Jurkat, Clone E6-1 (cell line): ENCODE measurements at places on chromosomes 4 and X.

DNA sequence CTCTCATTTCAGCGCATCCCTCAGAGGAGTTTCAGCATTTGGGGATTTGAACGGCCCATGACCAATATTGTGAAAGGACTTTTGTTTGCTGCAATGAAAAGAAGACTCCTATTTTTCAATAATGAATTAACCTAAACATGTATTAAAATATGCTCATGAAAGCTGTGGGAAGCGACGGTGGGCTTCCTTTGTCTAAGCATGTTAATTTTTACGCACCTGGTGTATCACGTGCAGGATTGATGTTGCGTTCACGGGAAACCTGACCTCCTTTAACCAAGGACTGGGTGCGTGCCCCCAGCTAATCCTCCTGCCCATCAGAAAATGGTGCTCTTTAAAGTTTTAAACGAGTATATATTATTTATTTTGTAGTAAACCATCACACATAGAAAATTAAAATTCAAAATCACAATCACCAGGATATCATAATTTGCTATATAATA, 590 bp upstream of the CCDC110 start:
- DNase-seq: no peak

- DNase-seq: no peak
These were observed 2618.6 kb downstream of the ARAP2 start for GRCh38 chr4:33625748-33626147.

- no peak for DNase-seq
These were observed 22.9 kb upstream of the SGMS2 start for GRCh38 chr4:107801766-107802211.

GRCh38 chr4:152585023-152585441, 49.1 kb upstream of the FBXW7 start:
- DNase-seq: no peak

- DNase-seq: no peak
These were observed 83.8 kb downstream of the LUZP4 start for GRCh38 chrX:115373308-115373707.

DNA sequence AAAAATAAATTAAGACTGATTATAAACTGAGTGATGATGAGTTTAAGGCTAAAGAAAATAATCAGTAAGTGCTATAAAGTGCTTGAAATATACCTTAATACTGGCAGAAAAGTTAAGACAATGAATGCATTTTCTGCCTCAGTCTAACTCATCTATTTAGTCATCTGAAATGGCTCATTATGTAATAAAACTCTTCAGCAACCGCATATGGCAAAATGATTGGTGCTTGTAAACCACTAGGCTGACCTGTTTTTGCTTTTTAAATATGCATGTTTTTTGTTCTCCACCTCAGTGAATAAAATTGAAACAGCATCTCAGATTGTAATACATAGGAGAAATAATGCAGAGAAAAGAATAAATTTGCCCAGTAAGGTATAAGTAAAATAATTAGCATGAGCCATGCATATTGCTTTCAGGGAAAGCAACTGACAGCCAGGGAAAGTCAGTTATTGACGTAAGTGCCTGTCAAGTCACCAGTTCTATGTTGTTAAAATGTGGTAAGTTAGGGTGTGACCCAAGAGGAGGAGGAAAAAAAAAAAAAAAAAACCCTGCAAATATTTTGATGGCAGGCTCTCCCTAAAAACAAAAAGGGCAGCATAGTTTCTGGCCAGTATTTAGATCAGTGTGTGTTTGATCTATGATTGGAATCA, 167.5 kb downstream of the PALLD start:
- DNase-seq: no peak

- no peak for DNase-seq
These were observed 227.3 kb upstream of the NOCT start for GRCh38 chr4:138788267-138788790.

DNA sequence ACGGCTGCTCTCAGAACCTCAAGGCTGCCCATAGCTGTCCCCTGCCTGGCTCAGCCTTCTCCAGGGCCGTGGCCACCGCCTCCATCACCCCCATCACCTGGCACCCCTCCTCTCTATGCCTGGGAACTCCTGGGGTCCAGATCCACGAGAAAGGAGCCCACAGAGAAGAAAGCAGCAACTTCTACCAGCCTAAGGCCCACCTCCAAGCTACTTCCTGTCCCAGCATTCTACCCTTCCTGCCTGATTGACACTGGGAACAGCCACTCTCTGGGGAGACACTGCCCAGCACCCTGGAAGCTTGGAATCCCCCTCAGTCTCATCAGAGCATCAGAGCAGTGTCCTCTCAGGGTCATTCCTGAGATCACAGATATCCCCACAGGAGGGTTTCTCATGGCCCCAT, 36.9 kb upstream of the PROM1 start:
- DNase-seq: peak; percentile 39

DNA sequence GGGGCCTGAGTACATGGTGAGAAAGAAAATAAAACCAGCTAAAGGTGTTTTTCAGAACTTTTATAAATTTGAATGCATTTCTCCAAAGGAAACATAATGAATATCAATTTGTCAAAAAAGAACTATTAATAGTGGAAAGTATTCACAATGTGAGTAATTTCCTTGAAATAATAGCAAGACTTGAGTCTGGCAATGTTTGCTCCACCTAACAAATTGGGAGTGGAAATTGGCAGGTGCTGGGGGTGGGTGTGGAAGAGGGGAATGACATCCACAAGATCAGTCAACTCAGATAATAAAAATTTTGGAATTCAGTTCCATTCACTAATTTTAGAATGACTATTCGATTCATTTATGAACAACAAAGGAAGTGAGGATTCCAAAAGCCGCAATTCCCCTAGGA, 884.8 kb upstream of the SLIT2 start:
- DNase-seq: no peak

- DNase-seq: peak; percentile 73
These were observed 691 bp downstream of the SCARB2 start for GRCh38 chr4:76212851-76213414.

- peak; percentile 87 for DNase-seq
These were observed 3.4 kb upstream of the AVPR2 start for GRCh38 chrX:153900831-153901752.
